HepG2 (cell line): ENCODE measurements at places on chromosomes 3 and 15.

DNA sequence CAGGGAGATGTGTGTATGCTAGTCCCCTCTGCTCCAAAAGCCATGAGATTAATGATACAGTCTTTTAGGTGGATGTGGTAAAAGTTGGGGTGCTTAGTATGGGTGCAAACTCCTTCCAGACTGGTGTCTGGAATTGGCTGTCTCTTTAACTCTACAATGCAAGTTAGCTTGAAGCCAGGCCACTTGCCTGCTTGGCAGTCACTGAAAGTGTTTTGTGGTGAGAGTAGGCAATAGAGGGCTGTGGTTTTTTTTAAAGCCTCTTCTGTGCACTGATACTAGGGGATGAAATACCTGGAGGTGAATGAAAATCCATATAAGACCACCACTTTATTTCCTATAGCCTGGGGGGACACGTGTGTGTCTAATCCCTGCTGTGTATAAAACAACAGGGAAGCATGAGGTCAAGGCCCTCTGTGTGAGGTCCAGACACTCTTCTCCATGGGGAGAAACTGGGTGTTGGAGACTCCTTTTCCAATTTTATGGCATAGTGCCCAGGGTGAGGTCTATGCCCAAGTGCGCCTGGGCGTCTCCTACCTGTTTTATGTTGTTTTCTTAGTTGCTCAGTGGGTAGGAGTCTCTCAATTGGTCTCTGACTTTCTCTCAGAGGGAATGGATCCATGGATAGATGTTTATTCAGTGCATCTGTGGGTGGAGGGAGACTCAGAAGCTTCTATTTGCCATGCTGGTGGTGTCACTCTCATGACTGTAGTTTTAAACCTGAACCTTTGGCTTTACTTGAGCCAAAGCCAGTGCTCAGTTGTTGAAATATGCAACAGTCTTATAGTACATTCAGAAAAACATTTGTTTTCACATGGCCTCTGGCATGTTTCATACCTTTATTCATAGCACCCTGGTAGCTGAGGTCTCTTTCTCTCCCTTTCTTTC, 327.8 kb upstream of the ATP11B start:
- DNase-seq, result no peak

- no peak for DNase-seq
Observed at GRCh38 chr3:17623464-17623863, 119.0 kb downstream of the TBC1D5 start.

GRCh38 chr3:183911763-183912506, 27.3 kb upstream of the PARL start:
- peak; percentile 88 for DNase-seq

GRCh38 chr3:62332835-62333244, 40.5 kb downstream of the FEZF2 start:
- DNase-seq, result no peak

DNA sequence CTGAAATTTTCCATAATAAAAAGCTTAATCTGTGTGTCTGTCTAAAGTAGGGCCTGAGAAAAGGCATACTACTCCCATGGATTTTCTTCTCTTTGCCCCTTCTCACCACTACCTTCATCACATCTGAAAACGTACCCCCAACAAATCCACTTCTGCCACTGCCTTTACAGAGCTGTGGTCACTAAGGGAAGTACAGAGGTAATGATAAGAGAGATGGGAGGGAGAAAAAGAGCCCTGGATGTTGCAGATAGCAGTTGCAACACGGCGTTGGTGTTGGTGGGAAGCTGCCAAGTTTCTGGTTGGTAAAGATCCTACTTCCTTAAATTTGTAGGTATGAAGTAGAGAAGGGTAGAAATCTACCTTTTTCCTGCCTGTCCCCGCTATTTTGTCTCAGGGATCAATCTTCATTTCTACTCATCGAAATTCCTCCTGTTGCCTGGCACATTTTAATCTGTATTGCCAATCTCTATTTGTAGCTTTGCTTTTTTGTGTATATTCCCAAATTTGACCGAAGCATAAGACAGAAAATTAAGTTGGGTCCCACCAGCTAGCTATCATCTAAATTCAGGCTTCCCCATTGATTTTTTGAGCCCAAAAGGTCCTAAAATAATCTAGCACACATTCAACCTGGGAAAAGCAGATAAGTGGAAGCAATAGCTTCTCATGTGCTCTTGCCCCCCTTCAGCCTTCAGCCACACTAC, 102.9 kb downstream of the TFDP2 start:
- no peak for DNase-seq

GRCh38 chr3:161177991-161178390, 43.1 kb upstream of the NMD3 start:
- no peak for DNase-seq

GRCh38 chr15:89669309-89669865, 9.8 kb downstream of the PLIN1 start:
- DNase-seq, result no peak

- no peak for DNase-seq
Observed at GRCh38 chr15:62494197-62494596, 329.1 kb upstream of the C2CD4B start.

DNA sequence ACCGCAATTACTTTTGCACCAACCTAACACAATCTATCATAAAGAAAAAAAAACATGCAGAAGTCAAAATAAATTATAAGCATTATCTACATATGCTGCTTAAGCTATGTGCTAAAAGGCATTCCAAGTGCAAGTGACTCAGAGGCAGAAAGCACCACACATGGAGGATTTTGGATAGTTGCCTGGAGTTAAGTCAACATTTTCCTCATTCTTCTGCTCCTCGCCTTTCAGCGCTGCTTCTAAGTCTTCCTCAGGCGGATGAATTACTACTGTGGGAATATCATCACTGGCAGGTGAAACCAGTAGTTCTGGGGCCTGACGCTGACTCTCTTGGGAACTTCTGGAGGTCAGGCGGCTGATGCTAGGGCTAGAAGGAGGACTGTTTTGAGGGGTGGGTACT, 53.1 kb downstream of the SLC4A7 start:
- DNase-seq, result no peak

GRCh38 chr15:31234815-31235214, 91.8 kb upstream of the KLF13 start:
- no peak for DNase-seq

- DNase-seq, result no peak
Observed at GRCh38 chr15:37109872-37110572, 9.7 kb upstream of the MEIS2 start.

GRCh38 chr15:69035918-69036258, 21.4 kb downstream of the NOX5 start:
- DNase-seq, result no peak

- DNase-seq, result no peak
Observed at GRCh38 chr15:73869216-73869995, 4.0 kb upstream of the TBC1D21 start.

- DNase-seq, result no peak
Observed at GRCh38 chr3:186512570-186513302, 31.4 kb downstream of the CRYGS start.

DNA sequence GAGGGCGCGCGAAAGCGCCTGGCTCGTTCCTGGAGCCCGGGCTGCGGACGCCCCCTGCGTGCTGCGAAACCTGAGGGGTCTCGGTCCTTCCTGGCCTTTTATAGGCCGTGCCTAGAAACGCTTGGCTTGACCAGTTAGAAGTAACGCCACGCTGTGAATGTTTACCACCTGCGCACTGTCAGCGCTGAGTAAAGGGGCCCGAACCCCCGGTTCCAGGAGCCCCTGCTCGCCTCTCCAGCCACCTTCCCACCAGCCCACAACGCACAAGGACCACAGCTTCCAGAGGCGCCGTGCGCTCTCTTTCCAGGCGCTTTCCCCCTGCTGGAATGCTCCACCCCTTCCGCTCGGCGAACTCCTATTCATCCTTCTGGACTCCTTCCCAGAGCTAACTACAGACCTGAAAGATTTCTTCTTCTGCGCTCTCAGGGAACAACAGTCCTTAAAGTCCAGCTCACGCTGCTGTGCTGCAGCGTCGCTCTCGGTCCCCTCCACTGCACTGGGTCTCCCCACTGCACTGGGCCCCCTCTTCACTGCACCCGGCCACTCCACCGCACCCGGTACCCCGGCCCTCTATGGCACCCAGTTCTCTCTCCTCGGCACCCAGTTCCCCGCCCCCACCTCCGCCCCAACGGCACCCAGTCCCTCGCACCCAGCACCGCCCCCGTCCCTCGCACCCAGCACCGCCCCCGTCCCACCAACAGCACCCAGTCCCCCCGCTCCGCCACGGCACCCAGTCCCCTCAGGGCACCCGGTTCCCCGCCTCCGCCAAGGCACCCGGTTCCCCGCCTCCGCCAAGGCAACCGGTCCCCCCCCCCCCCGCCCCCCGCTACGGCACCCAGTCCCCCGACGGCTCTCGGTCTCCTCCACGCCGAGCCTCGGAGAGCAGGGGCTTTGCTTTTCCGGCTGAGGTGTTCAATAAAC, 69.8 kb downstream of the SQOR start:
- DNase-seq, result no peak

DNA sequence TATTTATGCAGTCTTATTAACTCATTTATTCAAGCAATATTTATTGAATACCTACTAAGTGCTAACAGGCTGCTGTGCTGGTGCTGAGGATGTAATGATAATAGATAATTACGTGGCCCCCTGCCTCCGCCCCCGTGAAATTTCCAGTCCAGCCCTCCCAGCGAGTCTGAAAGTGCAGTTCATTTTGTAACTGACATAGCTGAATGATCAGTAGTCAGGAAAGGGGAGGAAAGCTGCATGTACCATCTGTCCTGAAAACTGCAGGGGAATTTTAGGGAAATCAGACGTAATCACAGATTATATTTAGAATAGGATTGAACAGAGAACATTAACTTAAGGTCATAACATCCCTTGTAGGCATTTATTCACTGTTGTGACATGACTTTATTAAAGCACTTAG, 736.8 kb downstream of the MCTP2 start:
- no peak for DNase-seq

DNA sequence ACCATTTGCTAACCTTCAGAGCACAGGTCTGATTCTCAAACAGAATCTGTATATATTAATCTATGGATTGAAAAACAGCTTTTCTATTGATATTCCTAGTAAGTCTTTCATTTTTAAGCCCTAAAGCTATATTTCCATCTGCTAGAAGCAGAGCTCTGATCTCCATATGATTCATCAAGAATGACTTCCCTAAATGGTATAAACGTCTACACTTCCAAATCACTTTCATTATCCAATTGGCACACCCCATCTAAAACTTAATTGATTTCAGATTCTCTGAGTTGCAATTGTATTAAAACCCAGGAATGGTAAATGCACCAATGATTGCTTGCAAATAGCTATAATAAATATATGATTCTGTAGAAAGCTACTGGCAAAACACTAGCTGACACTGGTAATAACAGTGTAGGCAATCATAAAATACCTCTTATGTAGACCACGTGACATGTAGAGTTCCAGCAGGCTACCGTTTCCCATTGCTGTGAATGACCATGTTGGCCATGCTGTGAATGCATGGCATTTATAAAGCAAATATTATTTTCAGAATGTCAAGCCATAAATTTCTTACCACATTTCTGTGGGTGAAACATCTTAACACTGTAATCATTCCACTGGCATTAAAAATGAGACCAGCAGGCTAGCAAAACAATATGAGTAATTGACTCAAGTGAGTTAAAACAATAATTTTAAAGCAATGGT, 226.0 kb downstream of the ZMAT3 start:
- no peak for DNase-seq

GRCh38 chr3:187011915-187012314, 81.6 kb downstream of the ST6GAL1 start:
- DNase-seq, result no peak

GRCh38 chr3:188539631-188540194, 385.8 kb downstream of the LPP start:
- DNase-seq, result no peak

DNA sequence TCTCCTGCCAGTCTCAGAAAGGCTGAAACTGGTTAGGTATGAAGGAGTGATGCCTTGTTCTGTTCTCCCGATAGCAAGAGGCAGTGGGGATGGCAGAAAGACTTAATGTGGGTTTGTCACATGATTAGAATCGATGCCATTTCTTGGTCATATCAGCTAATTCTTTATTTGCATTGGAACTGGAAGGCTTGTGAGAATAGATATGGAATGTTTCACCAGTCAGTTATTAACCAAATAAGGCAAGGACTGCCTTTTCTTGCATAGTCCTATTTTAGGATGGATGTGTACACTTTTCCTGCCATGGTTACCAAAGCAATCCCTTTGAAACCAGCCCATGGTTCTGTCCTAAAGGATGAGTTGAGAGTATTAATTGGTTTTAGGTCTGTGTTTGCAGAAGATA, 33.7 kb downstream of the FILIP1L start:
- DNase-seq, result peak; percentile 38

DNA sequence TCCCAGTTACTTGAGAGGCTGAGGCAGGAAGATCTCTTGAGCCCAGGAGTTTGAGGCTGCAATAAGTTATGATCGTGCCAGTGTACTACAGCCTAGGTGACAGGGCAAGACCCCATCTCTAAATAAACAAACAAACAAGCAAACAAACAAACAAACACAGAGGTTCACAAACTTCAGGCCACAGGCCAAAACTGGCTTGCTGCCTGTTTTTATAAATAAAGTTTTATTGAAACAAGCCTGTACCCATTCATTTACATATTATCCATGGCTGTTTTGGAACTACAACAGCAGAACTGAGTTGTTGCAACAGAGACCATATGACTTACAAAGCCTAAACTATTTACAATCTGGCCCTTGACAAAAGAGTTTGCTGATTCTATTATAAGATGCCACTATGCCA, 6.5 kb downstream of the DYNC1LI1 start:
- DNase-seq, result no peak

DNA sequence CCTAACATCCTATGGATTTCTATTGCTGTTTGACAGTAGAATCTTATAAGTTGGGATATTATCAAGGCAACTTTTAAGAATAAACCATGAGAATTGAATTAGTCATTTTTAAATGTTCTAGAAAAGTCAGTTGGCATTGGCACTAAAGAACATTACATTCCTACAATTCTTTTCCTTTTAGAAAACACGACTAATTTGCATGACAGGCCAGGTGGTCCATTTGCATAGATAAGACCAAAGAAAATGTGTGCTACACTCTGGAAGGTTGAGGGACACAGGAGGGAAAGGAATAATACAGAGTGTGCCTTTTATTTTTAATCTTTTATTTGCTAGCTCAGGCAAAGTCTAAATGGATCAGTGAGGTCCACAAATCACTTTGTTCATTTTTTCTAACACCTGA, 962.3 kb downstream of the EPHA3 start:
- no peak for DNase-seq

- no peak for DNase-seq
Observed at GRCh38 chr3:157441102-157441624, 4.5 kb downstream of the PTX3 start.

- no peak for DNase-seq
Observed at GRCh38 chr3:42119561-42120355, 28.6 kb downstream of the TRAK1 start.

DNA sequence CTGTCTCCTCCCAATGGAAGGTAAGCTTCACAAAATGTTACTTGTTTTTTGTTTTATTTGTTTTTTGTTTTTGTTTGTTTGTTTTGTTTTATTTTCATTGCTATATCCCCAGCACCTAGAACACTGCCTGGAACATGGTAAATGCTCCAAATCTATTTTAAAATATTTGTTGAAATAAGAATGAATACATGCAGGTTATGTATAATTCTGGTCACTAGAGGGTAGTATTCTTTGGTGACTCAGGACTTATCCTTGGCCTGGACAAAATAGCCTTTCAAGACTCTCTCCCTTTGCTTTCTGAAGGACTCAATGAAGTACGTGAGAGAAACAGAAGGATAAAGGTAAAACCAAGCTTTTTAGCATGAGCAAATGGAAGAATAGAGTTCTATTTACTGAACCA, 46.9 kb upstream of the PPP2R3A start:
- DNase-seq, result peak; percentile 7

- DNase-seq, result no peak
Observed at GRCh38 chr3:31732548-31732947, 199.8 kb downstream of the STT3B start.
